ENCODE measurements at places on chromosomes 5 and 9.
A peak's percentile ranks its signal among the peaks of the same experiment; 100 is the strongest.

- DNase-seq = no peak
Observed at GRCh38 chr5:53019320-53019719, 30.2 kb downstream of the ITGA2 start.

DNA sequence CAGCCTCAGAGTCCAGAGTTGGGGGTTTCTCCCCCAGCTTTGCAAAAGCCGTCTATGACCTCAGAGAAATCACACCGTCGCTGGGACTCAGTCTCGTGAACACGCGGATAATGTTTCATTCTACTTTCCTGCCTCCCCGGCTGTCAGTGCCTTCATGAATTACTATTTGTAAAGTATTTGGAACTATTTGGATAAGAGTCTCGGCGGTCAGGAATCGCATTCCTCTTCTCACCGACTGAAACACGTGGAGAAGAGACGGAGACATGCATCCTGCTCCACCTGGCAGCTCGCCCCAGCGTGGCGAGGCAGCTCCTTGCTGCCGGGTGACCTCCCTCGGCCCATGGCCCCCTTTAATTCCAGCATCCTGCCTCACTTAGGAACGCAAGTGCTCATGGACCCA, 23.9 kb downstream of the IRX2 start:
- DNase-seq = no peak

GRCh38 chr5:177096162-177097015, 9.7 kb downstream of the FGFR4 start:
- DNase-seq = no peak

GRCh38 chr5:40781843-40782409, 16.2 kb downstream of the PRKAA1 start:
- no peak for DNase-seq

- DNase-seq = no peak
Observed at GRCh38 chr5:66546541-66546940, 49.7 kb upstream of the MAST4 start.

DNA sequence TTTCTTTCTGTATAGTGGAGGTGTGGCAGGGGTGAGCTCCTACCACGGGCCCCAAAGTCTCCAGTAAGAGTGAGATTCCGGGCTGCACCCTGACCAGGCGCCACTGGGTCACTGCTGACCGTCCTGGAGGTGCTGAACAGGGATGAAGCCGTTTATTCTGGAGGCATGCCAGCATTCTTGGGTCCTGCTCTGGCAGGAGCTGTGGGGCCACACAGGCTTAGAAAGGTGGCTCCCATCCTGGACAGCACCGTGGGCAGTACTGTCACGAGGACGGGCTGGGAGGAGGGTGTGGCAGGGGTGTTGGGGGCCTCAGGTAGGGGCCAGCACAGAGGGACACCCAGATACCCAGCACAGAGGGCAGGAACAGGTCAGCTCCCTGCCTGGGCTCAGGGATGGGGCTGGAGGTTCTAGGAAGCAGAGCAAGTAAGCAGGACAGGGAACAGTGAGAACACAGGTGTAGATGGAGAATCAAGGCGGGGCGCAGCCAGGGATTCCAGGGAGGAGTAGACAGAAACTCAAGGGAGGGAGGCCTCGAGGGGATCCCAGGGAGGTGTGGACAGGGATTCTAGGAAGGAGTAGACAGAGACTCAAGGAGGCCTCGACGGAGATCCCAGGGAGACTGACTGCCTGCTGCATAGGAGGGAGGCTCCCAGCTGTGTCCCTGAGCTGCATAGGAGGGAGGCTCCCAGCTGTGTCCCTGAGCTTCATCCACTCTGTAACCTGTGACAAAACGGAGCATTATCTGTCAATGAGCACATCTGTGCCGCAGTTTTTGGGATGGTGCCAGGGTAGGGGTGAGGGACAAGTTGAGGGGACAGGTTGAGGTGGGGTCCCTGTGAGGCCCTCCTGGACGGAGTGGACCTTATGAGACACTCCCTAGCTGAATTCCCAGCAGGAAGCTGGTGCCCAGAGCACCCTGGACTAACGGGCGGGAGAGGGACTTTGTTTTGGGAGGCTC, 1.1 kb upstream of the PLEKHG4B start:
- DNase-seq = no peak

DNA sequence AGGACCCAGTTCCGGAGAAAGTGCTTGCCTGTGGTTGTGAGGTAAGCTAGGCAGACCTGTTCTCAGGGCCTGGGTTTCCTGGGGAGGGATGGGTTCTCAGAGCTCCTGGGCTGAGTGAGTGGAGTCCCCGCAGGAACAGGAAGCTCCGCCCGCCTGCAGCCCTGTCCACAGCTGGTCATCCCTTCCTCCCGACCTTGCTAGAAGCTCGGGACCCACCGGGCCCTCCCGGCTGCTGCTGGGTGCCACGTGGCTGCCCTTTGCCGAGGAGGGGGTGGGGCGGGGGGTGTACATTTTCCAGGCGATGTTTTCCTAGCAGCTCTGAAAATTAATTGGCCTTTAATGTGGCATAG, 198.1 kb downstream of the C9orf50 start:
- no peak for DNase-seq

- DNase-seq = peak; percentile 62
Observed at GRCh38 chr9:37747271-37747753, 6.3 kb upstream of the TRMT10B start.

DNA sequence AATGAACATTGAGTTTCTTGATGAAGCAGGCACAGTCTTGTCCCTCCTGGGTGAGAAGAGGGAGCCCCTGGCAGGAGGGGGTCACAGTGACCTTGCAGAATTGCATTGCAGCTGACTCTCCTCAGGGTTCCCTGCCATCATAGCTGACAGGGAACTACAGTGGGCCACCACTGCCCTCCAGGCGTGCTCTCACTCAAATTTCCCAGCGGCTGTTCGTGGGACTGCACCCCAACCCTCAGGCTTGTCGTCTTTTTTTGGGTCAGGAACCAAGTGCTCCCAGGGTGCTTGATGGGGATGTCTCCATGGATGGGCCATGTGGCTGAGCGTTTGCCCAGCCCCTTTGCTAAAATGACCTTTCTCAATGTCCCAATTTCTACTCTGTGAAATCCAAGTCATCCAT, 215.8 kb downstream of the MELK start:
- DNase-seq = no peak

DNA sequence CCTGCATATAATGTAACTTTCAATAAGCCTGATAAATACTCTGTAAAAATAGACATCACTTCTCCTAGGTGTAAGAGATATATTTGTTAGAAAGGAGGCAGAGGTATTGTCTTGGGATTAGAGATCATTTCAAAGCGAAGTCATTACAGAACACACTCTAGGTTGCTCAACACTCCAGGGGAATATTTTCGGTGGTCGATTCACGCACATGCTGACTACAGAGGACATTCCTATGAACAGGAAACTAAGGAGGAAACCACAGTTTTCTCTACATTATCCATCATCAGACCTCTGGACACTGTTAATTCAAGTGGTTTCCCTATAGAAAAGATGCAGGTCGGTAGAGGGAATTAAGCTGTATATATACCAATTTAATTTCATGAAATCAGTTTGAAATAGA, 370.0 kb downstream of the NDUFS4 start:
- no peak for DNase-seq

- DNase-seq = no peak
Observed at GRCh38 chr5:129917224-129917623, 13.0 kb downstream of the CHSY3 start.

DNA sequence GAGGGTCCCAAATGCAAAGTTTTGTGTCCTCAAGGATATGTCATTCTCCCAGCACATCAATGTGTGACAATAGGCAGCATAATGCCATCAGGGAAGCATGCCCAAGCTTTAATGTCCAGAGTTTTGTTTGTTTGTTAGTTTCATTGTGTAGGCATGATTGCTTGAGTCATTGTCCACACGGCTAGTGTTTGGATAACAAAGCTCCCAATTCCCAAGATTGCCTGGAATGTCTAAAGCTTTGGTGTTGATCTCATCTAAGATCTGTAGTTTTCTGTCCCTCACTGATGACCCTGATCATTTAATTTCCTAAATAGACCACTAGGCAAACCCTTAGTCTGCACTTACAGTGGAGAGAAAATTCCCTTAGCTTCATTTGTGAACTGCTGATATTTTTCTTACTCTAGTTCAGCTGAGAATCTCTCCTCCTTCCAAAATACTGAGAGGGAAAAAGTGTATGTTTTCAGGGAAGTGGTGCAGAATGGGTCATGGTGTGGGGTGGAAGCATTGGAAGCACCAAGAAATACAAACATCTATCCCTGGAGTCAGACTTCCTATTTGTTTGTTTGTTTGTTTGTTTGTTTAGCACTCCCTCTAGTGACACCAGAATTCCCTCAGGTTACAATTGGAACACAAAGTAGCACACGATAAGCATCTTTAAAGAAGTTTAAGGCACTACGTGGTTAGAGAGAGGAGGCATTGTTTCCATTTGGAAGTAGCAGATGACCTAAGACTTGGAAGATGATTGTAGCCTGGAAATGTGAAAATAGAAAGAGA, 127.1 kb downstream of the PRDM6 start:
- DNase-seq = no peak

DNA sequence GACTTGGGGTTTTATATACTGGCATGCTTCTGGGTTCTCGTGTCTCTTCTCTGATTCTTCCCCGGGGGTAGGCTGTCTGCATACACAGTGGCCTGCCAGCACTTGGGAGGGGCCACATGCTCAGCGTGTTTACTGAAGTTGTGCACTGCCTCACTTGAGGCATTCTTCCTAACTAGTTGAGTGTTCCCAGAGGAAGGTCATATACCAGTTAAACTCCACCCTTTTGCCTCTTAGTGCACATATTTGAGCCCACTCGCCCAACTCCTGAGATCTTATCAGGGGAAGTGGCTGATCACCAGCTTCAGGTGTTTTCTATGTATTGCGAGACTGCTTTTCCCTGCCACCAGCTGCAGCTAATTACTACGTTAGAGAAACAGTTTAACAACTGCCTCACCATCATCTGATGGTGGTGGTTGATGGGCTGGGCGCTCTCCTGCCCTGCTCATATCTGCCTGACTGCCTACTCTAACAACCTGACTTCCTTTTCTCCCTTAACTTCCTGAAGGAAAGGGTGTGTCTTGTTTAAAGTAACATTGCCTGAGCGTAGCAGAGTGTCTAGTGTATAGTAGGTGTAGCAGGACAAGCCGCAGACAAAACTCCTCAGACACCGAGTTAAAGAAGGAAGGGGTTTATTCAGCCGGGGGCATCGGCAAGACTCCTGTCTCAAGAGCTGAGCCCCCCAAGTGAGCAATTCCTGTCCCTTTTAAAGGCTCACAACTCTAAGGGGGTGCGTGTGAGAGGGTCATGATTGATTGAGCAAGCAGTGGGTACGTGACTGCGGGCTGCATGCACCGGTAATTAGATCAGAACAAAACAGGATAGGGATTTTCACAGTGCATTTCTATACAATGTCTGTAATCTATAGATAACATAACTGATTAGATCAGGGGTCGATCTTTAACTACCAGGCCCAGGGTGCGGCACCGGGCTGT, 60.1 kb upstream of the CLINT1 start:
- DNase-seq = peak; percentile 3

- no peak for DNase-seq
Observed at GRCh38 chr5:159088371-159088770, 11.3 kb downstream of the EBF1 start.

Data from activated naive CD4-positive, alpha-beta T cell treated with Interleukin-2 at 50 U/mL for 16 hours (primary cell).